ENCODE measurements at places on chromosomes 11 and 22. TPM values are rescaled to one million over a fixed set of nuclear protein-coding genes. Genes with fewer than 3 reads are reported as not detected.

DNA sequence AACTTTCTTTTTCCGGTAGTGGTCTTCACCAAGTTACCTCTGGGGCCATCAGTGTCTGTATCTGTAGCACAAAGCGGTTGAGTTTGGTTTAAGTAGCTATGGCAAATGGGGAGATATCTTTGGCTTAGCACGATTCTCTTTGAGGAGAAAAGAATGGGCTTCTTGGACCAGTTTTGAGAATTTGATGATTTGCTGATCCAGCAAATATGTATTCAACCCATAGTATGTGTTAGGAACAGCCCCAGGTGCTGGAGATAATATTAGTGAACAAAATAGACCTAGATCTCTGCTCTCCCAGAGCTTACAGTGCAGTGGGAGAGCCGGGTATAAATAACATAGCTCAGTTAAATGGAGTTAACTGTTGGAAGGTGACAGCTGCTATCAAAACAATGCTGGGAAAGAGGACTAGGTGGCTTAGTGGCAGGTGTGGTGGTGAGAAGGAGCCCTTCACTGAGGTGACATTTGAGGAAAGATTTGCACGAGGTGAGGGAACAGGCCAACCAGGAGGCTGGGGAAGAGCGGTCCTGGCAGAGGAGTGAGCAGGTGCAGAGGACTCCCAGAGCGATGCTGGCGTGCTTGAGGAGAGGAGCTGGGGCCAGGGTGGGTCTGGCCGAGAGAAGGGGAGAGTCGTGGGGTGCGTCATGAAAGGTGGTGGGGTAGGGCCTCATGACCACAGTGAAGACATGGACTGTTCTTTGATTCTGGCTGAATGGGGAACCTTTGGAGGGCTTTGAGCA, 5.0 kb downstream of the TBC1D22A start:
- no peak for DNase-seq

Gene GLYATL1
- total RNA-seq: not detected

GRCh38 chr11:71369411-71369810, 78.8 kb downstream of the DHCR7 start:
- no peak for DNase-seq

GRCh38 chr11:118842369-118842768, 41.3 kb upstream of the CXCR5 start:
- DNase-seq: no peak

GRCh38 chr11:13008625-13009475, at the start of gene RASSF10:
TSS of gene RASSF10 (plus strand) at chr11:13009316. CDS start at chr11:13009577, 261 bp downstream.
- no peak for DNase-seq

GRCh38 chr11:109552376-109552775, 130.4 kb downstream of the C11orf87 start:
- no peak for DNase-seq

DNA sequence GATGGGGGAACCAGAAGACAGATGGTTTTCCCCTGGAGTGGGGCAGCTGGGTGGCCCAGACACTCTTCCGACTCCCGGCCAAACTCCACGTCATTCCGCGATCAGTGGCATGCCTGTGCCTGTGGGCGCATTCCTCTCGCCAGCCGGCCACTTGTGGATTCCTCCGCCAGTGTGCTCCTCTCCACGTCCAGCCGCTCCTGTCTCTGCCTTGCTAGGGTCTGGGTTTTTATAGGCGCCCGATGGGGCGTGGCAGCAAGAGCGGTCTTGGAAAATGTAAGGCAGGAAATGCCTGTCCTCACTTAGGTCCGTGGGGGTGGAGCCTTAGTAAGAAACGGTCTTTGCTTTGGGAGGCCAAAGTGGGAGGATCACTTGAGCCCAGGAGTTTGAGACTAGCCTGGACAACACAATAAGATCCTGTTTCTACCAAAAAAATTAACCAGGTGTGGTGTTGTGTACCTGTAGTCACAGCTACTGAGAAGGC, 81.6 kb upstream of the SEPTIN5 start:
- no peak for DNase-seq

Gene DDX25
- total RNA-seq: not detected

Gene SLC6A5
- not detected for total RNA-seq

Gene TEX12
- not detected for total RNA-seq

DNA sequence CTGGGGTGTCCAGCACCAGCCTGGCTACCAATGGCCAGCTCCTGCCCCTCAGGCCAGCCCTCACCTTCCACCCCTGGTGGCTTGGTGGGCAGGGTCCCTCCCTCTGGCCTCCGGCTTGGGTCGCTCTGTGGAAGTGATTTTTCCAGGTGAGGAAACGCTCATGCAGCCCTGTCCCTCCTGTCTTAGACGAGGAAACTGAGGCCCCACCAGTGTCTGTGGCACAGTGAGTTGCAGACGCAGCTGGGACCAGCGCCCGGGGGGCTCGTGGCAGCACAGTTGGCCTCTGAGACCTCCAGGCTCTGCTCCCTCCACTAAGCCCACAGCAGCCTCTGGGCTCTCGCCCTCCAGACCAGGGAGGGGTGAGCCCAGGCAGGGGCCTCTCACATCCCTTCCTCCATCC, 6.2 kb downstream of the B3GAT1 start:
- no peak for DNase-seq

DNA sequence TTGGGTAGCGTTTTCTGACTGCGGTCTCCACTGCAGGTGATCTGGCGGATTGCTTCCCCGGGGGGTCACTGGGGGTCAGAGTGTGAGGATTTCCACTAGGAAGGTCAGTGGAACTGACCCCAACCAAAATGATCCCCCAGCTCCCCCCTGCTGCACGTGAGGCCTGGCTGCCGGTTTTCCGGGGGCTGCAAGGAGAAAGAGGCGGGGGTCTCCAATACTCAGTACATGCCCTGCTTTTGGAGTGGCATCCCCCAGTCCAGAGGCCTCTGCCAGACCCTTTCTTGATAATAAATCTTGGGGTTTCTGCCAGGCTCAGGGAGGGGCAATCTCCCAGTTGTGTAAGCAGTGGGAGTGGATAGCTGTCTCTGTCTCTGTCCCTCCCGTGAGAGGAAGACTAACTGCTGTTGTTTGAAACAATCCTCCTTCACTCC, 71.5 kb upstream of the RTL6 start:
- DNase-seq: no peak

GRCh38 chr11:130598433-130598832, 150.0 kb downstream of the ADAMTS15 start:
- DNase-seq: no peak

Gene CNIH2
- total RNA-seq: 1.8 TPM

DNA sequence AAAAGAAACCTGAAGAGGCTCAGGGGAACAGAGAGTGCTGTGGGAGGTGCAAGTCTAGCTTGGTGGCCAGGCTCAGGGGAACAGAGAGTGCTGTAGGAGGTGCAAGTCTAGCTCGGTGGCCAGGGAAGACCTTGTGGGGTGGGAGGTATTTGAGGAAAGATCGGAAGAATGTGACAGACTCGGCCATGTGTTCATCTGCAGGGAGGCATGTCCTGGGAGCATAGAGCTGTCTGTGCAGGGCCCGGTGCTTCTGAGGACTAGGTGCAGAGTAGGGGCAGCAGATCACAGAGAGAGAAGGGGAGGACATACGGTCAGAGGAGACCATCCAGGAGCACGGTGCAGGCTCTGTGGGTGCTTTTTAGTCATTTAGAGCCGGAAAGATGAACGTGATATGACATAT, 10.8 kb downstream of the IFITM10 start:
- DNase-seq: no peak

GRCh38 chr11:20081336-20081735, 78.9 kb downstream of the DBX1 start:
- no peak for DNase-seq
